ENCODE measurements at places on chromosomes 2 and 18.

GRCh38 chr2:20641123-20641985 is 9.5 kb downstream of the HS1BP3 start:
- no peak for DNase-seq

GRCh38 chr18:63182861-63183260 is 136.7 kb downstream of the BCL2 start:
- DNase-seq: no peak

DNA sequence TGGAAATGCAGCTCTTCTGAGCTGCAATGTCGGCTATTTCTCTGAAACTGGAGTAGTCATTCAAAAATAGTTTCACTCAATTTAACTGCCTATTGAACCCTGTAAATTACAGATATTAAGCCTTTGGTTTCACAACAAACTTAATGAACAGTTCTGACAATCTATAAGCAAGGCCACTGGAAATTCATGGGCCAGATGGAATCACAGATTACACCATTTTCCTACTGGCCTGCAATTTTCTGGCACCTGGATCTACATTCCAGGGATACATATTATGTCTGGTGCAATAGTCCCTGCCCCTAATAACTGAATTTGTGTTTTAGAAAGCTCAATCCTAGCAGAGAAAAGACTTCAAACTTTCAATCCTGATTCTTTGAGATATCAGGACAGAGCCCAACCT is 551.7 kb downstream of the RNF144A start:
- no peak for DNase-seq

DNA sequence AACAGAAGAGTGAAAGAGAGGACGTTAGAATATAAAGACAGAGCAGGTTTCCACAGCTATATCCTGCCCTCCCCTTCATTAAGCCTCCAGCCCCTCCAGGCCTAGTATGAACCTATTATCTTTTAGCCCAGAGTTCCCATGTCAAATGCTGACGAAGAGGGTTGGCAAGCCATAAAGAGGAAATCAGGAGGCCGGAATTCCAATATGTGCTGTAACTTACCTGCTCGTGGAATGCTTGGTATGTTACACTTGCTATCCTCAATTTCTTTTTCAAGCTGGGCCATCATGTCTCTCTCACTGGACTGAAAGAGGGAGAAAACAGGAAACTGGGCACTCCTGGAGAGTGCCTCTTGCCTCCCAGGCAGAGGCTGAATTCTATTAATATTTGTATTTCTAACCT is 264.1 kb downstream of the TRIB2 start:
- DNase-seq: no peak

DNA sequence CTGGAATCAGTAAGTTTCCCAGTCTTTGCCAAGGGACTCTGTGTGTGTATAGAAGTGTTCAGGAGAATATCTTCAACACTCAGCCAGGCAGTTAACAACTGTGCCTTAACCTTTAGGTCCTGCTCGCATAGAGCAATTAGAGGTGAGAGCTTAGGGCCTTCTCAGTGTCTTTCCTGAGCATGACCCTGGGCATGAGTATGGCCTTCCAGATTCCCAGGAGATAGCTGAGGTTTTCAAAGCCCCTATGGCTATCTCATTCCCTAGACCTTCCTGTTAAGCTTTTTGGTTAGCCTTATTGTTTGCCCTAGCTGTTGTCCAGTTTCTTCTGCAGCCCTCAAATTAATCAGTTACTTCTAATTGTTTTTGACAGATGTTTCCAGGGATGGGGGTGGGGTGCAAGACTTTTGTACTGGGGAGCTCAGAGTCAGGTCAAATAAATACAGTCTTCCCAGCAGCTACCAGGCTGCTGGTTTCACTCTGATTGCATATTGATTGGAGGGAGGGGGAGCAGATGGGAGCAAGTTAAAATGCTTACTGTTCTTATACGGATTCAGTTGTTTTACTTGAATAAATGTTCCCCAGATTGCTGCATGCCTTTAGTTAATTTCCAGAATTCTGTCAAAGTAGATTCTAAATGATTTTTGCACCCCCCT is 23.1 kb downstream of the PDK1 start:
- DNase-seq: no peak

DNA sequence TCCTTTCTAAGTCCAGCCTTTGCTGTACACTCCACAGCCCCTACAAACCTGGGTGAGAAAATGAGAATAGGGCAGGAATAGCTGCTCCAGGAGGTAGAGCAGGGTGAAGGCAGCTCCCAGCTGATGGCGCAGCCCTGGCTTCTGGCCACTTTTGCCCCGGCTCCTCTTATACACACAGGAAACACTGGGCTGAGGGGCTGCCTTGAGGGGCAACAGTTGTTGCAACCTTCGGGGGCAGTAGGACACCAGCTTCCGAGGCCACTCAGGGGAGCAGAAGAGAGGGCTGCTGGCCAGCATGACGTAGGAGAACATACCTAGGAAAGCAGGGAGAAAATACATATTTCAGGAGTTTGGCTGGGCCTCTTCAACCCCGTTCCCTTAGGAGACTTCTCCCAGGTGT is 8.1 kb downstream of the GGCX start:
- DNase-seq: no peak

- DNase-seq: no peak
Measured at GRCh38 chr2:135182190-135182589, 130.1 kb downstream of the RAB3GAP1 start.

- no peak for DNase-seq
Measured at GRCh38 chr2:51711766-51712165, 679.8 kb upstream of the NRXN1 start.

DNA sequence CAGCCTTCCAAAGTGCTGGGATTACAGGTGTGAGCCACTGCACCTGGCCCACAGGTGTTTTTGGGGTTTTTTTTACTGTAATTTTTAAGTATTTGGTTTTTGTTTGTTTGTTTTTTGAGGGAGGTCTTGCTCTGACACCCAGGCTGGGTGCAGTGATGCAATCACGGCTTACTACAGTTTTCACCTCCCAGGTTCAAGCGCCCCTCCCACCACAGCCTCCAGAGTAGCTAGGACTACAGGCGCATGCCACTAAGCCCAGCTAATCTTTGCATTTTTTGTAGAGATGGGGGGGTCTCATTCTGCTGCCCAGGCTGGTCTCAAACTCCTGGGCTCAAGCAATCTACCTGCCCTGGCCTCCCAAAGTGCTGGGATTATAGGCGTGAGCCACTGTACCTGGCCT is 7.3 kb upstream of the SLC11A1 start:
- no peak for DNase-seq

GRCh38 chr2:181872178-181872577 is 19.4 kb upstream of the ITPRID2 start:
- no peak for DNase-seq

GRCh38 chr2:145012214-145012670 is 492.3 kb upstream of the ZEB2 start:
- no peak for DNase-seq

DNA sequence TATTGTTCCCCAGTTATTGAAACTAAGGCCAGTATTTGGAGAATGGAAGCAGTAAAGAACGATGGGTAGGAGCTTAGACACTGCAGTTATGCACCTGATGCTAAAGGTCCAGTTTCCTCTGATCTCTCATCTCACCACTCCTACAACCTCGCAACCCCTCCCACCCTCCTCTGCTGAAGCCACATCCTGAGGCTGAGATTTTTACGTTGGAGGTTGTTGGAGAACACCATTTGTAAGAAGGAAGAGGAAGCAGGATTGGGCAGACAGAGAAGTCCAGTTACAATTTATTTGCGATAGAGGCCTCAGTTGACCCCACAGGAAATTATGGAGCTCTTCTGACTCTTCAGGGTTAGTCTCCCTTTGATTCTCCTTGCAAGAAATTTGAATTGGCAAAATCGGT is 54.3 kb upstream of the NDUFV2 start:
- no peak for DNase-seq

DNA sequence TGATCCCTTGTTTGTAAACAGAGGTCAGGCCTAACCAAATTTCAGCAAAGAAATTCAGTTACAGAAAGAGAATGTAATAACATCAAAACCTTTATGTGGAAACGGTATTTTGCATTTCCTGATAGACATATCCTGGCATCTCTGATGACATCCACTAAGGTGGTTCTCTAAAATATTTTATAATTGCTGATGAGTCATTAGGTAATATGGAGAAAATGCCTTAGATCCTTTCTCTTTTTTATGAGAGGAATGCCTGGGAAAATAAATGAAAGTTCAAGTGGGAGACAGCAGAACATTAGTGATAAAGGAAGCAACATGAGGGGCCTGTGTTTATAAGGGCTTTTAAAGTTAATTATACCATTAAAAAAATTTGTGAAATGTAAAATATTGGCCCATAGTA is 72.6 kb downstream of the PLCL1 start:
- no peak for DNase-seq

DNA sequence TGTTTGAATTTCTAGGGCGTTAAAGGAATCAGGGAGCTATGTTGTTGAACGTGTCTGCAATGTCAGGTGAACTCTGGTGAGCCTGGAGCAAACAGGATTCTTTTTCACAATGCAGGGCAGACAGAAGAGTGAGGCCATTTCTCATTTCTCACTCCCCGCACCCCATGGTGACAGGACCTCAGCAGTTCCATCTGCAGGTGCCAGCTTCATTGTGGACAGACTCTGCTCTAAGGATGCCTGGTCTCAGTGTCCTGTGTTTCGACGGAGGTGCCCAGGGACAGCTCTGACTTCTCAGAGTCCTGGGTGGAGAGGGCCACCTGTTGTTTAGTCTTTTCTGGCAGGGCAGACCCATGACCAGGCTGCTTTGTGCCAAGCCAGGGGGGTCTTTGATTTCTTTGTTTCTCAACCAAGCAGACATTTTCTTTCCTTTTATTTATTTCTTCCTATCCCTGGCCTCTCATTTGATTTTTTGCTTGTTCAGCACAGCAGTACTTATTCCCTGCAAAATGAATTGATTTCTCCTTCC is 201.5 kb downstream of the RNF144A start:
- DNase-seq: no peak

DNA sequence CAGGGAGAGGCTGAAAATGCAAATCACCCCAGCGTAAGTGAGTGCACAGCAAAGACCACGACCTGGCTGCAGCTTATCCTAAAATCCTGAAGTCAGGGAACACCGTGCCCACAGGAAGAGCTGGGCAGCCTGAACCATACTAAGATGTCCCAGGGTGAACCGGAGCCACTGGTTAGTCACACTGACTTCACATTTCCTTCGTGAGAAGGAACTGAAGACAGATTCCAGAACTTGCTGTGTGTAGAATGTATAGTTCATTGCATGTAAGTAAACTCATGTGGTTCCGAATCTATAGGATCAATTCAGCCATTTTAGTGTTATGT is 84.6 kb upstream of the NDUFV2 start:
- DNase-seq: no peak

- DNase-seq: no peak
Measured at GRCh38 chr18:11872479-11873136, 21.4 kb downstream of the CHMP1B start.

DNA sequence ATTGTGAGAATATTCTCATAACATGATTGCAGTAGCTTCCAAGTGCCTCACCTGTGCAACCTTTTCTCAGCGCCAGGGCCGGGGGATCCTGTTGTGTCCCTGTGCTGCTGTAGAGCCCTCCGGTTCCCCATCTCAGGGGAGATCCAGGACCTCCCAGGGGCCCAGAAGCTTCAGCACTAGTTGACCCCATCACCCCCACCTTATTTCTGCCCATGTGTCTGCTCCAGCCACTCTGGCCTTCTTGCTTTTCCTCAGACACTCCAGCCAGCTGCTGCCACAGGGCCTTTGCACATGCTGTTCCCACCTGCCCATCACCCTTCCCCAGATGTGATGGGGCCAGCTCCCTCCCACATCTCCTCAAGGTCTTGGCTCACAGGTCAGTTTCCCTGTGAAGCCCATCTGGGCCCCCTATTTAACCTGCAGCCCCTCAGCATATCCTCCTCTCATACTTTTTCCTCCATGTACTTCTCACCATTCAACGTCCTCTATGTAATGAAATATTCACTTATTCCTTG is 226.5 kb downstream of the SEPTIN10 start:
- DNase-seq: no peak

DNA sequence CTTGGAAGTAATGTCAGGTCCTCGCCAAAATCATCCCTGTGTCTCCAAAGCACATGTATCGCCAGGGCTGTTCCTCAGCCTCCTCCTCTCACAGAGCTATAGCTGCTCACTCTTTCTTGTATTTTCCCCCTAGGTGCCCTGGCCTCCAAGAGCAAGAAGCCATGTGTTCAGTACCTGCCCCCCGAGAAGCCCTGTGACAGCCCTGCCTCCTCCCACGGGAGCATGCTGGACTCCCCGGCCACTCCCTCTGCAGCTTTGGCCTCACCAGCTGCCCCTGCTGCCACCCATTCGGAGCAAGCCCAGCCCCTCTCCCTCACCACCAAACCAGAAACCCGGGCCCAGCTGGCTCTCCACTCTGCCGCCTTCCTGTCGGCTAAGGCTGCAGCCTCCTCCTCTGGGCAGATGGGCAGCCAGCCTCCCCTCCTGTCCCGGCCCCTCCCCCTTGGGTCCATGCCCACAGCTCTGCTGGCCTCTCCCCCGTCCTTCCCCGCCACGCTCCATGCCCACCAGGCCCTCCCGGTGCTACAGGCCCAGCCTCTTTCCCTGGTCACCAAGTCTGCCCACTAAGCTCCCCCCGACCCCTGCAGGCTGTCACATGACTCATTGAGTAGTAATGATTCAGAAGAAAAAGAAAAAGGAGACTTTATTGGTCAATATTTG is 18.8 kb downstream of the TGOLN2 start:
- DNase-seq: no peak

DNA sequence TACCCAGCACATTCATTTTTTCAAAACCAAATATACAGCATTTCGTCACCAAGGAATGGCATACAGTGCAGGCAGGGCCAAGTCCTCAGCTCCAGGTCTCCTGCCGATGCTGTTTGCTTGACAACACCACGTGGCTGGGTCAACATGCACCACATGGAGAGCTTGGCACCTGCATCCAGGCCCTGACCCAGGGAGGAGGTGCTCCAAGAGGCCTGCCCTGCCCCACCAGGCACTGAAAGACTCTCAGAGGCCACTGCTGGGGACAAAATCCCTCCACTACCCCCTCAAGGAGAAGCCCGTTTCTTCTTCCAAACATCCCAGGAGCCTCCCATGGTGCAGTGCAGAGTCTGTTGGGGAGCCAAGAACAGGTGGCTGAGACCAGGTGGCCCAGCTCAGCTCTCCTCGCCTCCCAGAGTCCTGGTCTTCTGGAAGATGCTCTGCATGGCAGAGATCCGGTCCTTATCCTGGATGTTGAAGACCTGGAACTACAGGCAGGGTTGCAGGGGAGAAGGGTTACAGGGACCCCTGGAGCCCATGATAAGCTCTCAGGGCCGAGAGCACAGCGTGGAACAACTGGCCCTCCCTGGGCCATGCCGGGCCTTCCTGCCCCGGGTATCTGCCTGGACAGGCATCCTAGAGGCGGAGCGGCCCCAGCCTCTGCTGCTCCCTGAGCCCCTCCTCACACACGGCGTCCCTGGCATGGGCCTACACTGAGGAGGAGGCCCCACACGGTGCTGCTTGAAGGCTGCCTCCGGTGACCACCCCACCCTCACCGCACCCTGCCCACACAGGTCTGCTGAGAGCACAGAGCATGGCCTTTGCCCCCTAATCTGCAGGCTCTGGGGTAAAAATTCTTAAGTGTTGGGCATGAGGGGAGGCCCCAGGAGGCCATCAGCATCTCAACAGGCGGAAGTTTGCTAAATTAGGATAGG is 9.0 kb downstream of the MAB21L4 start:
- no peak for DNase-seq

DNA sequence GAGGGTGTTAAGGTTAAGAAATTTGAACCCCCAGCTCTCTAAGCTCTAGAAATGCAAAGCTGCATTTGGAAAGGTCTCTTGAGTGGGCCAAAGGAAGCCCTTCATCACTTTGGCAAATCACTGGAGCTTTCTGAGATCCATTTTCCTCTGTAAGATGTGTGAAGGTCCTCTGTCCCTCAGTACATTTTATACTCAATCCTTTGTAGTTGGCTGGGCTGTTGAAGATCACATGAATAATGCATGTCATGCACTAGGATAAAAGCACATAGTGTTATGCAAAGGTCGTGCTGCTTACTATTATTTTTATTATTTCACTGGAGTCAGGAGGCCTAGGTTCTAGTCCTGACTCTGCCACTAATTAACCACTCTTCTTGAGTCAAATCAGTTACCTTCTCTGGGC is 124.9 kb downstream of the FSHR start:
- no peak for DNase-seq
